ENCODE measurements at places on chromosomes 12 and 14. TPM values are rescaled to one million over a fixed set of nuclear protein-coding genes. Genes with fewer than 3 reads are reported as not detected.

TUBA1A gene
- total RNA-seq: 247 TPM

DNA sequence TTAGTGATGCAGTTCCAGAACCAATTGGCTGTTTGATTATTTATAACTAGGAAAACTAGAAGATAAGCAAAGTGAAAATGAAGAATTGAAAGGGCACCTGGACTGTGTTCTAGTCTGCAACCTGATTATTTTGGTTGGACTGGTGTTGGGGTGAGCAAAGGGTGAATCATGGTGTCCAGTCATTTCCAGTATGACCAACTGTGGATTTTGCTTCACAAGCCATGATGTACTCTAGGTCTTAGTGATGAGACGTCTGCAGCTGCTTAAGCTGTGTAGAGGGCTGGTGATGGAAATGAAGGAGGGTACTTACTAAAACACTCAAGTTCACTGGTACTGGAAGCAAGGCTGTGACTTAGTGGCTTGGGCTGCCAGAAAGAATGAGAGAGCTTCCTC, 193.2 kb upstream of the FRMD6 start:
- DNase-seq: no peak
- no peak overlapping the region for H3K27ac ChIP-seq
- H3K27me3 ChIP-seq: no peaks in the 10 kb centered on the region
- no peaks in the 10 kb centered on the region for H3K36me3 ChIP-seq
- no peak overlapping the region for H3K4me3 ChIP-seq
- peaks cover 2% of the 10 kb centered on the region for H3K4me1 ChIP-seq

OAS1 gene
- 13.1 TPM for total RNA-seq

TGFB3 gene
- 13.1 TPM for total RNA-seq

DNA sequence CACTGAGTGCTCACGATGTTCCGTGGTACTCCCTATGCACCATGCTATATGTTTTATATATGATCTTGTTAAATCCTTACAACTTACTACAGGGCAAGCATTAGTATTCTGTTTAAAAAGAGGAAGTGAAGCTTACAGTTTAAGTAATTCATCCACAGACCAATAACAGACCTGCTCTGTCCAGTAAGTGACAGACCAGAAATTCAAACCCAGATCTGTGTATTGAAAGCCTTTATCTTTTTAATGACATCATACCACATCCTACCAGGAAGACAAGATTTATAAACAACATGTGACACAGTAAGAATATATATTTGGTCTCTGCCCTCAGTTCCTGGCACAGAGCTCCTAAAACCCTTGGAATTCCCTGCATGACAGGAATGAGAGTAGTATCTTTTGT, 206.5 kb downstream of the STXBP6 start:
- H3K36me3 ChIP-seq: no peaks in the 10 kb centered on the region
- H3K4me3 ChIP-seq: no peak overlapping the region
- no peaks in the 10 kb centered on the region for H3K4me1 ChIP-seq
- DNase-seq: no peak

DNA sequence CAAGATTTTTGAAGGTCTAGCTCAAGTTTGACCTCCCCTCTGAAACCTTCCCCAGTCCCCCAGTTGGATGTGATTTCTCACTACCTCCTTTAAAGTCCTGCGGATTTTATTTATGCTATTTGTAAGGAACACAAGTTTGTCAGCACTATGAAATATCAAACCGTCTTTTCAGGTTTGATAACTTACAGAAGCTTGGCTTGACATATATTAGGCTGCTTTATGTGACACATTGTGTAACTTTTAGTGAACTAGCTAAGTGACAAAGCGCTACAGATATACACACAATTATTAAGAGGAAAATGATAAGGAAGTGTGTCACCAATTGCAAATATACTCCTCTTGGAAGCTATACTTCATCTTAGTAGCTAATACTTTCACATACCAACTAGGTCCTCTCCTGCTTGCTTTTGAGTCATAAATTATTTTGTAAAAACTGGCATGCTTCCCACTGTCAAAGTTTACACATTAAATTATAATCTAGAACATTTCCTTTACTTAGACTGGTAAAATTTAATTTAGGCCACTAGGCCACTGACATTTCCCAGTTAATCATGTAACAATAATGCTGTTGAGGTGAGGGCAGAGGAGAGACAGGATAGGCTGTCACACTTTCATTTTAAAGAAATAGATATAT, 149.5 kb downstream of the TMTC3 start:
- no peaks in the 10 kb centered on the region for H3K4me1 ChIP-seq
- no peak overlapping the region for H3K27ac ChIP-seq
- no peaks in the 10 kb centered on the region for H3K27me3 ChIP-seq
- no peak for DNase-seq
- no peak overlapping the region for H3K4me3 ChIP-seq

GRCh38 chr14:104678346-104678745, 11.1 kb upstream of the INF2 start:
- no peaks in the 10 kb centered on the region for H3K27me3 ChIP-seq
- H3K4me3 ChIP-seq: peak overlapping the region; percentile 72
- H3K27ac ChIP-seq: peak overlapping the region; percentile 11
- peaks cover 21% of the 10 kb centered on the region for H3K4me1 ChIP-seq

- DNase-seq: no peak
- H3K27ac ChIP-seq: no peak overlapping the region
- H3K36me3 ChIP-seq: no peaks in the 10 kb centered on the region
- peaks cover 3% of the 10 kb centered on the region for H3K4me1 ChIP-seq
Measured at GRCh38 chr12:12156828-12157227, 86.1 kb downstream of the BCL2L14 start.

UTP20 gene
- total RNA-seq: 18.4 TPM

Data from ovary (tissue), 10 donors.